Left hindlimb (tissue), 1 donor: ENCODE measurements at places on chromosomes 11 and 22.
A peak's percentile ranks its signal among the peaks of the same experiment; 100 is the strongest.

DNA sequence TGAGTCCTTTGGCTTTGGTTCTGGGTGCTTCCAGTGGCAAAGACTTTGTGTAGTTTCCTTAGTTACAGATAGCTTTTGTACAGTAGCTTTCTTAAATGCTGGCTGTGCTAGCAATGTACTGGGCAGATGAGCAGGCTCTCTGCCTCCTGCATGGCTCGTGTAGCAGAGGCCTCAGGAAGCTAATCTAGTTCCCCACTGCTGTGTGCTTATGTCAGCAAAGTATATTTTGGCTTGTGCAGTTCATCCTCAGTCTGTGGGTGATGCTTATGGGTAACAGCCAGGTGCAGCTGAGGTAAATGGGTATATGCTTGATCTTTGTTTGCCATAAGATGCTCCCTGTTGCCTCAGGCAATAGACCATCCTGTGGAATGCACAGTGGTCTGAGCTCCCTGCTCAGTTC, 69.0 kb upstream of the FAM181B start:
- no peak for DNase-seq

DNA sequence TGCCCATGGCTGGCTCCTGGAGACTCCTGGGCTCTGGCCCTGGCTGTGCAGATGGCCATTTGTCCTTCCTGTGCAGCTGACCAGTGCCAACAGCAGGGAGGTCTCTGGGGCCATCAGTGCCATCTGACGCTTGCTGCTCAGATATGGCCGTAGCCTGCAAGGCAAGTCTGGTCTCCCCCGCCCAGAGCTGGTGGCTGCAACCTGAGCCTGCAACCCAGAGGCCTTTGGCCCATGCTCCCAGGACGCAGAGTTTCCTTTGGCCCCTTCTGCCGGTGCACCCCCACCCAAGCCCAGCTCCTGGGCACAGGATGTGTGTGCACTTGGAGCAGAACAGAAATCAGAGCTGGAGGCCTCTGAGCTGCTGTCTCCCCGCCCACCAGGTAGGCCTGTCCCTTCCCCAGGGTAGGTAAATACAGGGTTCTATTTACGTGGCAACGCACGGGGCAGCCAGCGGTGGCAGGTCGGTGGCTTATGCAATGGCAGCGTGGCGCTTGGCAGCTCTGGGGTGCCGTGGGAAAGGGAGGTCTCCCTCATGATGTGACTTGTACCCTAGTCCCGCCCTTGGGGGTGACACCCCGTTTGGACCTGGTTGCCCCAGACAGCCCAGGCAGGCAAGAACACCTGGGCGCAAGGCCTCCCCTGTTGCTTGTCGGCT, 21.0 kb upstream of the MYEOV start:
- DNase-seq: no peak

- DNase-seq: no peak
These were observed 422.3 kb downstream of the SOX6 start for GRCh38 chr11:15933886-15934625.

- DNase-seq: no peak
These were observed 33.6 kb upstream of the CLMP start for GRCh38 chr11:123228496-123229163.

DNA sequence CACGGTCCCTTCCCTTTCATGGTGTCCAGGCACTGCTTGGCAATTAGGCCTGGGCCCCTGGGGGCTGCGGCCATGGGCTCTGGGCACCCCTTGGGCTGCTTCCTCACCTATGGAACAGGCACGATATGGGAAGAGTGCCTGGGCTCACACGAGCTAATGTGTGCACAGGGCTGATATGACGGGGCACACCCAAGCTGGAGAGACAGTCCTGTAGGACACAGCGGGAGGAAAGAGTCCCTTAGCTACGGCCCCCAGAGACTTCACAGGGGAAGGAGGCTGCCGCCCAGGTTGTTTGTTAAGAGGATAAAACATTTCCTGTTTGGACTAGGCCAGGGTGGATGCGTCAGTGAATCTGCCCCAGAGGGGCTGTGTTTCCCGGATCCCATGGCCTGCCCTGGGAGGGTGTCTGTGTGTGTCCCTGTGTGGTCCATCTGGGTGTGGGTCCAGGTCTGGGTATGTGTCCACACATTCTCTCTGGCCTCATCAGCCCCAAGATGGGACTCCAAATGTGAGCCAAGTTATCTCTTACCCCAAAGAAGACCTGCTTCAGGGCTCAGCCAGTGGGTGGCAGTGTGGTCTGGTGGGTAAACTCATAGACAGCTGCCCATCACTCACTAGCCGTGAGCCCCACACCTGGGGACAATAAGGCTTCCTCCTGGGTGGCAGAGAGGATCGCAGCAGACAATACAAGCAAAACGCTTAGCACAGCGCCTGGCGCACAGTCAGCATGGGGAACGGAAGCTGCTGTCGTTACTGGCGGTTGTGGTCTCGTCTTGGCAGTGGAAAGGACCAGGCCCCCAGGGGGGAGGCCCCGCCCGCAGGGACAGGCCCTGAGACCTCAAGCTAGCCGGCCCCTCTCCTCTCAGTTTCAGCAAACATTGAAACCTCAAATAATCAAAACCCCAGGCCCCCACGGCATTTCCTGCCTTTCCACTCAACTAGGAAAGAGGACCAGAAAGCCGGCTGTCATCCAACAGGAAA, 3.2 kb upstream of the EMID1 start:
- DNase-seq: peak; percentile 78

DNA sequence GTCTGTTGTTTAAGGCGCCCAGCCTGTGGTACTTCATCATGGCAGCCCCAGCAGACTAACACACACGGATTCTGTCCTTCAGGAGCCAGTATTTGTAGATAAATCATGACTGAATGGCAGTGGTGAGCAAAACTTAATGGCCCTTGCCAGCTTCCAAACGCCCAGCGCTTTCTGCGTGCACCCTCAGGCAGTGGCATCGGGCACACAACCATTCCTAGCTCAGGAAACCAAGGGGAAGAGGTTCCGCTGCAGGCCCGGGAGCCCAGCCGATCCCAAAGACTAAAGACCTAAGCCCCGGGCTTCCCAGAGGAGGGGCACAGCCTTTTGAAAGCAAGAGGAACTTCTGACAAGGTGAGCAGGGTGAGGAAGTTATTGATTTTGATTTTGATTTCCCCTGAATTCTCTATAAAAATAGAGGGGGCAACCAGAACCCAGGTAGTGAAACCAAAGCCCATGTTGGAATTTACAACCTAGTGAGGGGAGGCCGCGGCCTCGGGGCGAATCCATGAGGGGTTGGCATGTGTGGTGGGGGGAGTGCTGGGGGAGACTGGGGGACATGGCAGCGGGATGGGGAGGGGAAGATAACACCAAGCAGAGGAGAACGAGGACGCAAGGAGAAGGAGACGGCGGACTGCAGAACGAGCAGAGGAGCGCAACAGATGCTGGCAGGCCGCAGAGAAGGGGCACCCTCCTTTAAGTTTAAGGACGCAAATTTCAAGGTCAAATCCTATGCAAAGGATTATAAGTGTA, 79.9 kb upstream of the SEPTIN5 start:
- no peak for DNase-seq
